Cerebellum (tissue), 4 donors: ENCODE measurements at places on chromosomes 16 and 17.

- no peak for DNase-seq
Observed at GRCh38 chr17:27449541-27449940, 6.7 kb upstream of the KSR1 start.

DNA sequence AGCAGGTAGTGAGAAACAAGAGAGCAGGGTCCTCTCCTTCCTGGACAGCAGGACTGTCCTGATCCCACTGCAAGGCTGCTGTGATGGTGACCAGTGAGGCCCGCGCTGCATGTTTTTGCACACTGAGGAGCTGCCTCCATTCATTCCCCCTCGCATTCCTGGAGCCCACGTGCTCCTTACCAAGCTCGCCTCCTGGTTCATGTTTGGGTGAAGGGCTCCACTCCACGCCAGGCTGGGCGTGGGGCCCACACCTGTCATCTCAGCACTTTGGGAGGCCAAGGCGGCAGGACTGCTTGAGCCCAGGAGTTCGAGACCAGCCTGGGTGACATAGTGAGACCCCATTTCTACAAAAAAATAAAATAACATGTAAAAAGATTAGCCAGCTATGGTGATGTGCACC, 15.4 kb upstream of the FASN start:
- DNase-seq: no peak

- peak; percentile 40 for DNase-seq
Observed at GRCh38 chr17:66906321-66907278, 57.9 kb upstream of the CACNG4 start.

GRCh38 chr17:300881-301280, 51.7 kb downstream of the RPH3AL start:
- DNase-seq: no peak

DNA sequence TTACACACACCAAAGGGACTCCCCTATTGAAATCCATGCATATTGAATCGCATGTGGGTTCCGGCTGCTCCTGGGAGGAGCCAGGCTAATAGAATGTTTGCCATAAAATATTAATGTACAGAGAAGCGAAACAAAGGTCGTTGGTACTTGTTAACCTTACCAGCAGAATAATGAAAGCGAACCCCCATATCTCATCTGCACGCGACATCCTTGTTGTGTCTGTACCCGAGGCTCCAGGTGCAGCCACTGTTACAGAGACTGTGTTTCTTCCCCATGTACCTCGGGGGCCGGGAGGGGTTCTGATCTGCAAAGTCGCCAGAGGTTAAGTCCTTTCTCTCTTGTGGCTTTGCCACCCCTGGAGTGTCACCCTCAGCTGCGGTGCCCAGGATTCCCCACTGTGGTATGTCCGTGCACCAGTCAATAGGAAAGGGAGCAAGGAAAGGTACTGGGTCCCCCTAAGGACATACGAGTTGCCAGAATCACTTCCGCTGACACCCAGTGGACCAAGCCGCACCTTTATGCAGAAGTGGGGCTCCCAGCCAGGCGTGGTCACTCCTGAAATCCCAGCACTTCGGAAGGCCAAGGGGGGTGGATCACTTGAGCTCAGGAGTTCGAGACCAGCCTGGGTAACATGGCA, 2.2 kb downstream of the GAA start:
- no peak for DNase-seq

GRCh38 chr17:44137891-44138709, 3.6 kb upstream of the HROB start:
- no peak for DNase-seq

- DNase-seq: no peak
Observed at GRCh38 chr16:22235839-22236745, 30.0 kb downstream of the EEF2K start.

DNA sequence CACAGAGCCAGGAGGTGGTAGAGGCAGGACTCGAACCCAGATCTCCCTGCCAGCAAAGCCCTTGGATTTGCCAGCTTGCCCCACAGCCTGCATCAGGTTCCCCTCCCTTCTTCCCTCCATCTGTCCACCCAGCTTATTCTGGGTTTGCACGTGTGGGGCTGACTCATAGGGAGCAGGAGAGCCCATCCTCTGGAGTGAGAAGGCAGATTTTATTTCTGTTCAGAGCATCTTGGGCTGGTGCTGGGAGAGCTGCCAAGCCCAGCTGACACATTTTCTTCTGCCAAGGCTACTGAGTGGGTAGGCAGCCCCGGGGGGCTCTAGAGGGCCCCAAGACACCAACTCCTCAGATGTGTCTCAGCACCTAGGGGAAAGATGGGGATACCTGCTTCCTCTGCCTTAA, 106.3 kb upstream of the CRHR1 start:
- DNase-seq: no peak

- peak; percentile 78 for DNase-seq
Observed at GRCh38 chr16:68040506-68041288, 17.6 kb downstream of the DUS2 start.

- DNase-seq: no peak
Observed at GRCh38 chr17:41230094-41230493, 2.2 kb upstream of the KRTAP9-3 start.

- no peak for DNase-seq
Observed at GRCh38 chr16:983044-984030, 1.8 kb downstream of the SOX8 start.

- no peak for DNase-seq
Observed at GRCh38 chr16:13012601-13013000, 111.2 kb downstream of the SHISA9 start.

- no peak for DNase-seq
Observed at GRCh38 chr16:35146031-35146710, 1686.8 kb downstream of the TP53TG3F start.

GRCh38 chr17:48615047-48615962, at the start of gene HOXB8:
Gene HOXB8 (minus strand): TSS chr17:48615292. CDS start chr17:48614704, 588 bp downstream.
- no peak for DNase-seq

- no peak for DNase-seq
Observed at GRCh38 chr17:40460968-40461731, 17.9 kb downstream of the IGFBP4 start.

GRCh38 chr17:62996221-62996620, 30.2 kb downstream of the TANC2 start:
- DNase-seq: no peak

DNA sequence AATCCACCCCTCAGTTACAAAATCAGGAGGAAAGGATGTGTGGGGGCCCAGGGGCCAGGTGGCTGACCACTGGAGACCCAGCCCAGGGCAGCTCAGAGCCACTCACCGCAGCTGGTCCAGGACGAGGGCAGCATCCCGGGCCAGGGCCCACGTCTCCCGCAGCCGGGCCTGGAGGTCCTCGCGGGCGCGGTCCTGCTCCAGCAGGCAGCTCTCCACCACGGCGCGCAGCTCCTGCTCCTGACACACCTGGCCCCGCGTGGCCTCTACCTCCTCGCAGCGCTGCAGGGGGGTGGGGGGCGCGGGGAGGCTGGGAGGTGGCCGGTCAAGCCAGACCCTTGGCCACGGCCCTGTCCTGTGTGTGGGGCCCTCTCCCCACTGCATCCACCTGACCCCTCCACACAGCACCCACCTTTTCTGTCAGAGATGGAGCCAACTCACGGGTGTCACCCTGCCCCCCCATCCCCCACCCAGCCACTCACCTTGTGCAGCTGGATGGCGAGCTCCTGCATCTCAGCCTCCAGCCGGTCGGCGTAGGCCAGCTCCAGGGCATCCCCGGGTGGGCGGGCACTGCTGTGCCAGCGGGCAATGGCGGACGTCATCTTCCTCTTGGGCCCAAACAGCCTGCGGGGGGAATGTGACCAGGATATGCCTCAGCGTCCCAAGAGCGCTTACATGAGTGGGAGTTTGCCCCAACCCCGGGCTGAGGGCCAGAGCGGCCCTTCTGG, 5.1 kb downstream of the NUDT16L1 start:
- DNase-seq: no peak

DNA sequence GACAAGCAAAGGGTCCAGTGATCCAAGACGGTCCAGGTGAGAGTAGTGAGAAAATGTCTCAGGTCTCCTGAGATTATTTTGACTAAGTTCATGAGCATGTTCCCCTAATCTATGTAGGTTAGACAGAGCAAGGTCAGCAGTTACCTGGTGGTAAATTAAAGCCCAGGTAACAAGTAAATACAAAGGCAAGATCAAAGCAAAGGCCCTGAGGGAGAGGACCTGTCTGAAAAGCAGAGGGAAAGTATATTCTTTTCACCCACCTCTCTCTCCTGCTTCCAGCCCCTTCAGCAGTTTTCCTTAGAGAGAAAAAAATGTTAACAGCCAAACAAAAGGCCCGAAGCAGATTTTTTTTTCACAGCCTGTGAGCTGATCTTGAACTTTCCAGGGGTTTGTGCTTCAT, 302.7 kb downstream of the MAP2K6 start:
- no peak for DNase-seq

- DNase-seq: no peak
Observed at GRCh38 chr17:65688307-65688706, 126.9 kb upstream of the AXIN2 start.

- no peak for DNase-seq
Observed at GRCh38 chr17:78092794-78093324, 35.7 kb downstream of the TMC6 start.

- DNase-seq: no peak
Observed at GRCh38 chr16:79301051-79301450, 299.5 kb downstream of the MAF start.

GRCh38 chr17:32870027-32870670, 6.8 kb downstream of the MYO1D start:
- no peak for DNase-seq

GRCh38 chr17:41131979-41132378, 8.0 kb upstream of the KRTAP4-12 start:
- DNase-seq: no peak

- no peak for DNase-seq
Observed at GRCh38 chr16:3020604-3021448, 658 bp downstream of the TNFRSF12A start.

- DNase-seq: no peak
Observed at GRCh38 chr17:57565176-57565575, 179.9 kb downstream of the CCDC182 start.

GRCh38 chr17:81429821-81430551, 34.7 kb downstream of the BAHCC1 start:
- no peak for DNase-seq

GRCh38 chr17:63931981-63932561, at the start of gene CD79B:
Gene CD79B (minus strand): TSS chr17:63932331. CDS start chr17:63932261, 70 bp downstream.
- DNase-seq: no peak

GRCh38 chr16:57600048-57600835, 28.2 kb upstream of the ADGRG1 start:
- DNase-seq: peak; percentile 49

DNA sequence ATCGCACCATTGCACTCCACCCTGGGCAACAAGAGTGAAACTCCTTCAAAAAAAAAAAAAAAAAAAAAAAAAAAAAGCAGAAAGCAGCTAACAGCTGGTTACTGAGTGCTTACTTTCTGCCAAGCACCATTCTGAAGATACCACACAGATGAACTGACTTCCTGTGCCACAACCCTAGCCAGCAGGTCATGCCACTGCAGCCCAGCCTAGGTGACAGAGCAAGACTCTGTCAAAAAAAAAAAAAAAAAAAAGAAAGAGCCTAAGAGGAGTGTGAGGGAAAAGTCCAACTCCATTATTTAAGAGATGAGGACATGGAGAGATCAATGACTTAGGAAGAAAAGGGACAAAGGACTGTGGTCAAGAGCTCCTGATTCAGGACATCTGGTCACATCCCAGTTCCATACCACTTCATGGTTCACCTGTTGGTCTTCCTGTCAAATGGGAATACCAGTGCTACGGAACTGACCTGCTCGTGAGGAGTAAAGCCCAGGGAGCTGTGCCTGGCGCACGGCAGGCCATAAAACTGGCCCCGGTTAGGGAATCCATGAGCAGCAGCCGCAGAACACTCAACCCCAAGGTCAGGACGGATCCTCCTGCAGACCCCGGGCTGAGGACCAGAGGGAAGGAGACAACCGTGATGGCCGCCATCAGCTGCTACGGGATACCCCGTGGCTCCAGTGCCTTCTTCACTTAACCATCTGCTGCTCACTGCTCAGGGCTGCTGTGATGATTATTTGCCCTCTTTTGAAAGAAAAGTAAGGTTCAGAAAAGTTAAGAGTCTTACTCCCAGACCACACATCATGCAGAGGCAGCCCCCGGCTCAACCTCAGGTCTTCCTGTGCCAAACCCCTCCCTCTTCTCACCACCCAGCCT, 950 bp downstream of the KLHDC4 start:
- DNase-seq: no peak

GRCh38 chr17:41510251-41511065, 5.0 kb upstream of the KRT13 start:
- DNase-seq: peak; percentile 58

DNA sequence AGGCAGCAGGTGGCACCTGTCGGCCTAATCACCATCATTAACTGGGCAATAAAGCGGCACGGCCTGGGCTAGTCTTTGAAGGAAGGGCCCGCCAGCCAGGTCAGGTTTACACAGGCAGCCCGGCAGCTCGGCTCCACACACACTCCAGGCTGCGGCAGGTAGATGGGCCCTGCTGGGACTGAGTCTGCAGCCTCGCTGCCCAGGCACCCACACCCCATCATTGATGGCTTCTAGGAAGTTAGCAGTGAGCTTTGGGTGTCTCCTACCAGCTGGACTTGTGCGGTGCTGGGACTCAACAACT, 6.8 kb upstream of the FOXN1 start:
- no peak for DNase-seq
